KG1 (cell line): ENCODE measurements at places on chromosomes 7 and 10.

- no peak for DNase-seq
Measured at GRCh38 chr7:20588678-20589077, 26.8 kb upstream of the ABCB5 start.

DNA sequence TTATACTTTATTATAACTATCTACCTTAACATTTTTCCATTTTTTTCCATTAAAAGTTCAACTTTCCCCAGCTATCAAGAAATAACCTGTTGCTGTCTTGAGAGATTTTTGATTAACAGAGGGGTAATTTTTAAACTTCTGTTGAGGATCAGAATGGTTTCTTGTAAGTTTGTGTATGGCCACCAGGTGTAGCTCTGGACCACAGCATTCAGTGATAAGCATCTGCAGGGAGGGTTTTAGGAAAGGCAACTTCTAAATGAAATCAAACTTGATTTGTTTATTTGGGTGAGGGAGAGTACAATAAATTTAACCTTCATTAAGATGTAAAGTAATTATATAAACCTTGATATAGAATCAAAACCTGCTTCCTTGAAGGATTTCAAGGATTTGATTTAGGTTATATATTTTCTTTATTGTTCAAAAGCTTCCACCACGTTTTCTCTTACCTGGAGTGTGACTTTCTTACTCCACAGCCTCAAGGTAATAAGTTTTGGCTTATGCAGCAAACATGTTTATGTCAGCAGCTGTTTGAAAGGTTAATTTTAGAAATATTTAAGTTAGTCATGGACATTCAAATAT is 153.3 kb downstream of the STK31 start:
- DNase-seq: no peak

- no peak for DNase-seq
Measured at GRCh38 chr7:91614431-91614830, 266.1 kb downstream of the MTERF1 start.

DNA sequence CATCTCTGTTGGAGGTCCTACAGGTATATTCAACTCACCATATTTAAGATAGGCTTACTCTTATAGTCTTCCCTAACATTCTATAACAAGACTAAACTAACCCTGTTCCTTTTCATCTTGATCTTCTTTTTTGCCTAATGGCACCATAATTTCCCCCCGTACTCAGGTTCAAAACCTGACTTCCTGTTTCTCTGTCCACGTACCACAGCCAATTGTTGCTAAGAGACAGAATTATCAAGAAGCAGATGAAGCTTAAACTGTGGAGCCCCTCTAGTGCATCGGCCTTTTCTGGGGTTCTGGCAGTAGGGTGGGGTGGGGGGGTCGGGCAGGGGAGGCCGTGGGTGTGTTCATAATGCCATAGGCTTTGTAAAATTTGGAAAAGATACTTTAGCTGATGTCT is 109.2 kb downstream of the EVX1 start:
- DNase-seq: no peak

- no peak for DNase-seq
Measured at GRCh38 chr7:115005251-115005650, 83.4 kb downstream of the MDFIC start.

- no peak for DNase-seq
Measured at GRCh38 chr10:111384556-111384955, 307.7 kb downstream of the ADRA2A start.

DNA sequence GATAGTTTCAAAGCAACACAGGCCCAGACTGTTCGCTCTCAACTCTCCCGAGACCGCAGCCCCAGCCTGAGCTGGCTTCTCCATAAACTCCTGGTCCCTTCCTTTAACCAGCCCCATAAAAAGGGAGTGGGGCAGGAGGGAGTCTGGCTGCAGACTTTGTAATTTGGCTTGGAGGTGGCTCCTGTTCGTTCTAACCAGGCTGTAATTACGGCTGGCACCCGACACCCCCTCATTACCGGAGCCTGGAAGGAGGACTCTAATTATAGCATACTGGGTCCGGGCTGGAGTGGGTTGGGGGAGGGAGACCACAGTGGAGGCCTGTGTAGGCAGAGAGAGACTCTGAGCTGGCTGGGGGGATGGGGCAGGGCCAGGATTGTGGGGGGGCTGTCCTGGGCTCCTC is 49.7 kb downstream of the UNC5B start:
- no peak for DNase-seq

GRCh38 chr7:106824458-106824857 is 40.6 kb upstream of the PIK3CG start:
- DNase-seq: no peak

DNA sequence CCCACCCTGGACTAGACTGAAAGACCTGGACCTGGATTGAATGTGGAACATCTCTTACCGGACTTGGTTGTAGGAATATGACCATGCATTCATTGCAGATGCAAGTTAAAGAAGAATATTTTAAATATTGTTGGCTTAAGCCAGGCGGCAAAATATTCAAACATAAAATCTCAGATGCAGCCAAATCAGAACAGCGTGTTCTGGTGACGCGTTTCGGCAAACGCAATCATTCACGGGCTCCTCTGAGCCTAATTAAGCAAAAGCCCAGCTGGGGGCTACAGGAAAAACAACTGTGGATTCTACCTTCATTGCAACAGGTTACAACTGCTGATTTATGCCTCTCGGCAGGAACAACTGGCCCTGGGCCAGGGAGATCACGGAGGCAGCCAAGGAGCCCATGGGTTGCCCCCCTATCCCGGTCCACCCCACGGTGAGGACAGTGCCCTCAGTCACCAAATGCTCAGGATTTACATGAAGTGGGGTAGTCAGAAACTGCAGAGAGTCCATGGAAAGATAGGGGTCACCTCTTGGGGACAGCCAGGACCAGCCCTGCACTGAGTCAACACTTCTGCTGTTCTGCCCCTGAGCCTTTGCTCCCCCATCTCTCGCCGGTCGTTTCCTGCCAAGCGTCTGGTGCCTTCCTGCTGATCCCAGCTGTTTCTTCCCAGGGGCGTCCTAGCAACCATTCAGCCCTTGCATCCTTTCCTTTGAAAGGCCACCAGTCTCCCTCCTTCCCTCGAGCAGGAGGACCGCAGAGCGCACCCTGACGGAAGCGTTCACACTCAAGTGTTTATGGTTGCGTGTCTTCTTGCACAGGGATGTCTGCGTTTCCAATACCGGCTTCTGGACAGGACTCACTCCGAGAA is 64.4 kb upstream of the SFMBT2 start:
- DNase-seq: no peak

GRCh38 chr7:6621195-6622133 is 6.1 kb downstream of the ZNF853 start:
- no peak for DNase-seq

- DNase-seq: no peak
Measured at GRCh38 chr7:49228426-49229098, 304.2 kb downstream of the CDC14C start.

DNA sequence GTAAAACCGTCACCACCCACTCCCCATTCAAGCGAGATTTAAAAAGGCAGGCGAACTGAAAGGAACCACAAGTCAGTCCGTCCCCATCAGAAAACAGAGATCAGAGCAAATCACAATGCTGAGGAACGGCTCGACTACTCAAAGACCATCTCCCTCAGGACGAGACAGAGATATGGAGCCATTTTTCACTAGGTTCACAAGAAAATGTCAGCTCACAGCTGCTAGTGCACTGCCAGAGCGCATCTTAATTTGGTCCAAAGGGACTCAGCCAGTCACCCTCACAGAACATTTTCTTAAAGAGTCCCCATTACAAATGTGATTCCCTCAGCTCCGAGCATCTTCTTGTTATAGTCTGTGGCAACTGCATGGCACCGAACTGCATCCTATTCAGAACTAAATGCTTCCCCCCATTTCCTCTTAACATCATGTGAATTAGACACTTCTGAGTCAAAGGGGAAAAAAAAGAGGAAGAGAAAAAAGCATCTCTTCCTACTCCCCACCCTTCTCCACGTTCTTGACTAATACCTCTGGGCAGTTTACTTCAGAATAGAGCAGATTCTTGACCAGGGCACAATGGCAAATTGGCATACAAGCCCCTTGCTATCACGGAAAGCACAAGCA is 683.9 kb downstream of the MAGI2 start:
- no peak for DNase-seq
